ENCODE measurements at places on chromosomes 16 and 17.

DNA sequence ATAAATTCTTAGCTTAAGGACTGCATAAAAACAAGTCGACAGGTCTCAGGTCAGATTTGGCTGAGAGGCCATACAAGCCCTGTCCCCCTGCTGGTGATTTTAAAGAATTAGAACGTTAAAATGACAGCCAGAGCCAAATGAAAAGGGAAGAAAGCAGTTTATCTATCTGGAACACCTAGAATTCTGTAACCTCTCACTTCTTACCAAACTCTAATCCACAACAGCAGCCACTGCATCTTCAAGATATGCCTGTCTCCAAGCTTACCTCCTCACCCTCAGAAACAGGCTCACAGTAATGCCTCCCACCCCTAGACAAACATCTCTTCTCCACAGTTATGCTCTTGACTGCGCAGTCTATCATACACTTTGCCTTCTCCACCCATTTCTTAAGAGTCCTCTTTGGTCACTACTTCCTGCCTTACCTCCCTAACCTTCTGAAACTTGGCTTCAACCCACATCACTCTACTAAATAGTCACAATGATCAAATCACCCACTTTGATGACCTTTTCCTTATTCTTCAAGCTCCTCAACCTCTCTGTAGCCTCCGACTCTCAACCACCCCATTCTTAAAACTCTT, 14.2 kb downstream of the ANKFY1 start:
- peak; percentile 11 for DNase-seq

- DNase-seq, result peak; percentile 70
Observed at GRCh38 chr16:4309833-4310266, 6.0 kb upstream of the GLIS2 start.

DNA sequence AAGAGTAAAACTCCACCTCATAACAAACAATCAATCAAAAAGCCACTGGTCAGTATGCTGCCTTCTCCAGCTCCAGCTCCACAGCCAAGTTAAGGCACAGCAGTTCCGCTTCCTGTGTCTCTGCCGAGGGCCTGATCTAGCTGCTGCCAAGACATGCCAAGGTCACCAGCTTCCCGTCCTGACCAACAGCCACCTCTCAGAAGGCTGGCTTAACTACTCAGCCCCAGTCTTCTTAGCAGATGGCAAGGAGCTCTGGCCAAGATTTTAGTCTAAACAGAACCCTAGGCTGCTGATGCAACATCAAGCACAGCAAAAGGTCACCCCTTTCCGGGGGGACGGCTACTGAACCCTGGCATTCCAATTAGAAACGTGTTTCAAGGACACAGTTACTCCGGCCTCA, 17.7 kb upstream of the MNT start:
- no peak for DNase-seq

DNA sequence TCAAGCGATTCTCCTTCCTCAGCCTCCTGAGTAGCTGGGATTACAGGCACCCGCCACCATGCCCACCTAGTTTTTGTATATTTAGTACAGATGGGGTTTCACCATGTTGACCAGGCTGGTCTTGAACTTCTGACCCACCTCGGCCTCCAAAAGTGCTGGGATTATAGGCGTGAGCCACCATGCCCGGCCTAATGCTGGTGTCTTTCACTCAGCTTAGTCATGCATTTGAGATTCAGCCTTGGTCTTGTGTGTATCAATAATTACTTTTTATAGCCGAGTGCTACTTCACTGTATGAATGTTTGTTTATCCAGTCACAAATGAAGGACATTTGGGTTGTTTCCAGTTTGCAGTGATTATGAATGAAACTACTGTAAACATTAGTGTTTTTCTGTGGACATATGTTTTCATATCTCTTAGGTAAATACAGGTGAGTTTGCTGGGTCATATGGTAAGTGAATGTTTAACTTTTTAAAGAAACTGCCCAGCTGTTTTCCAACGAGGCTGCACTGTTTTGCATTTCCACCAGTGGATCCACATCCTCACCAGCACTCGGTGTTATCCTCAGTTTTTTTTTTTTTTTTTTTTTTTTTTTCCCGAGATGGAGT, 11.0 kb upstream of the PLCG2 start:
- DNase-seq, result no peak

- no peak for DNase-seq
Observed at GRCh38 chr16:4026854-4027253, 89.4 kb downstream of the ADCY9 start.

GRCh38 chr16:3113765-3114479, 1.5 kb downstream of the ZNF205 start:
- peak; percentile 51 for DNase-seq

DNA sequence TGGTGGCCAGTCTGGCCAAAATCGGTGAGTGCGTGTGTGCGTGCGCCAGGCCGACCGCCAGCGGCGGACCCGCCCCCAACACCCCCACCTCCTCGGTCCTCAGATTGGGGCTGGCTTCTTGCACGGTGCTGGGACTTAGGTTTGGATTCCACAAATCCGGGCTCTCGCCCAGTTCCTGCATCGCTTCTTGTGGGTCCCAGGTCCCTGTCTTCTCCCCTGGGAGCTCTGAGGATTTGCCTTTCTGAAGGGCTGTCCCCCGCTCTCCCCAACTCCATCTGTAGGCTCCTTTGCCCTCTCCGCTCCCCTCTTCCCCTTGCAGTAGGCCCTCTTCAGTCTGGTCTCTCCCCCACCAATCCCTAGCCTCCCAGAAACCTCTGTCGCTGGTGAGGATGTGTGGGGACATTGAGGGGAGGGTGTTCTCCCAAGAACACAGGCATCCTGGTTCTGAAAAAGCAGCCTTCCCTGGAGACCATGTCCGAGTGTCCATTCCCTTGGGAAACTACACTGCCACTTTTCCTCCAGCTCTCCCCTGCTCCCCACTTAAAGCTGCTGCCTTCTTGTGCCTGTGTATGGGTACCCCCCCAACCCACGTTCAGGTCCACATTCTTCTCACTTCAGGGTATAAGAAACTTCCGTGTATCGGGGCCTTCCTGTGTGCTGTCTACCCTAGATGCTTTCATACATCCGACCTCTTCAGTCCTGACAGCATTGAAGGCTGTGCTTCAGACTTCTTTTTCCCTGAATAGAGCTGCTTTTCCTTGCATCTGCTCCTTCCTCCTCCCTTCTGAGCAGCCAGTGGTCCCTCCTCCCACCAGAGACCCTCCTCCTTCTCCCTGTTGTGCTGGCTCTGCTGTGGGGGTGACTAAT, 632 bp downstream of the SLC9A5 start:
- no peak for DNase-seq

GRCh38 chr17:6755281-6755680, 565 bp upstream of the XAF1 start:
- peak; percentile 25 for DNase-seq

- no peak for DNase-seq
Observed at GRCh38 chr16:29676989-29677785, 1.8 kb upstream of the QPRT start.

- peak; percentile 88 for DNase-seq
Observed at GRCh38 chr16:89217388-89218191, at the start of gene ZNF778. Gene ZNF778, plus strand, starts transcription at chr16:89217703. Its CDS starts 3,425 bp downstream, at chr16:89221128.

- no peak for DNase-seq
Observed at GRCh38 chr17:71237903-71238538, 882.8 kb upstream of the SOX9 start.

GRCh38 chr16:31105677-31106213, 2.4 kb upstream of the BCKDK start:
- peak; percentile 93 for DNase-seq

GRCh38 chr16:67571981-67572431, 9.7 kb downstream of the CTCF start:
- no peak for DNase-seq

- peak; percentile 14 for DNase-seq
Observed at GRCh38 chr17:67160791-67161190, 84.2 kb downstream of the HELZ start.

GRCh38 chr17:48294806-48295361, 135.1 kb downstream of the SKAP1 start:
- DNase-seq, result no peak

- peak; percentile 92 for DNase-seq
Observed at GRCh38 chr17:73343168-73343634, 31.4 kb upstream of the CDC42EP4 start.

DNA sequence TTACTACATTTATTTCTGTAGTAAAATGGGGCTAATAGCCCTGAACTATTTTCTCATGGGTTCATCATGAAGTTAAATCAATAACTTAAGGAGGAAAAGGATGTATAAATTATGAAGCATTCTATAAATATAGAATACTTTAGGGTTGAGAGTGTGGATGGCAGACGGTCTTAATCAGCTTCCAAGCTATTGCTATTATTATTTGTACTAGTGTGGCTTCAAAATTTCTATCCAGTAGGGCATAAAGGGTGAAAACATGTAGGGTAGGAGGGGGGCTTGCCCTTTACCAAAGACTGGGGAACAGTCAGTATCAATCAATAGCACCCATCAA, 26.4 kb upstream of the DHX8 start:
- no peak for DNase-seq

DNA sequence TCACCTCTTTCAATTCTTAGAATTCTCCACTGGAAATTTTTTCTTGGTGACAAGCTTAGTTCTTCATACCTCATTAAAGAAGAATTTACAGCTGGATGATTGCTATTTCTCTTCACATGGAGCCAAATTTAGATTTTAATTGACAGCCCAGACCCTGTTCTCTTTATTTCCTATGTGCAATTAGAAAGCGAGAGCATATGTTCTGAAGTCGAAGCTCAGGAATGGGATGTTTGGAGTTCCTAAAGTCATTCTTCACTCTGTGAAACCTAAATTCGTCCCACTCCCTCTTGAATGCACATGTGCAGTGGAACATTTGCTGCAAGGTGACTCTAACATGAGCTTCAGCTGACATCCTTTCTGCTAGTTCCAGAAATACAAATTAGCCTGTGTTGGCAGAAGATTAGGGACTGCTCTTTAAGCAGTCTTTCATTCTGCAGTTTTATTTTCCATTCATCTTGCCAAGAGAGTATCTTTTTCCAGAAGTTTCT, 129.3 kb upstream of the KCNJ16 start:
- no peak for DNase-seq

DNA sequence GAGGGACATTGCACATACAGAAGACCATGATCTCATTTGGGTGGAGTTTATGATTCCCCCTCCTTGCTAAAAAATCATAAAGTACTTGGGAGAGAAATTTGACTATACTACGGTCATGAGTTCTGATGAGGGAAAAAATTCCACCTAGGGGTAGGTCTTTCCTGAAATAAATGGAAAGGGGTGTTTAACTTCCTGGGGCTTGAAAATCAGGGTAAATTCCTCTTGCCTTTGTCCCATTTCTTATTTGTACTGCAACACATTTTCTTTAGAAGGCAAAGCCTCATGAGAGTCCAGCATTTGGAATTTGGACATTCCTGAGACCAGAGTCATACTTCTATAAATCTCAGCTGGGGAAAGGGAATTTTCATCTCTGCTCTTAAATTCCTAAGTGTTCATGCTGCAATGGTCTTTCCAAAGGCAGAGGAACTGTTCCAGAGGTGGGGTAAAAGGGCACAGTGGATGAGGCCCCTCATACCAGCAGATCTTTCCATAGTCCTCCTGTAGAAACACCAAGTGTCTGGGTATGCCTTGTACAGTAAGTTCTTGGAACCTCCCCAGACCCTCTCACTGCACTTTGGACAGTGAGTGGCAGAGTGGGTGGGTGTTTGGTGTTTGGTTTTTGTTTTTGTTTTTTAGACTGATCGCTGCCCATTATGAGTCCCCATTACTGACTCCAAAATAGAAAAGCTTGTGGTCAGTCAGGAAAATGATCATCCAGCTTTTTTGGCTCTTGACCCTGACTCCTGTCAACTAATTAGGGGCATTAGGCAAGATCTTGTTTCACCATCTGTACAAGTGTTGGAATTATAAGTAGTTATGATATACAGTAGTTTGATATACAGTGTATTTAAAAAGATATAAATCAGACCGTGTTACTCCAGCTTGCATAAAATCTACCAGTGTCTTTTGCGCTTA, 6.0 kb downstream of the LYRM1 start:
- no peak for DNase-seq

DNA sequence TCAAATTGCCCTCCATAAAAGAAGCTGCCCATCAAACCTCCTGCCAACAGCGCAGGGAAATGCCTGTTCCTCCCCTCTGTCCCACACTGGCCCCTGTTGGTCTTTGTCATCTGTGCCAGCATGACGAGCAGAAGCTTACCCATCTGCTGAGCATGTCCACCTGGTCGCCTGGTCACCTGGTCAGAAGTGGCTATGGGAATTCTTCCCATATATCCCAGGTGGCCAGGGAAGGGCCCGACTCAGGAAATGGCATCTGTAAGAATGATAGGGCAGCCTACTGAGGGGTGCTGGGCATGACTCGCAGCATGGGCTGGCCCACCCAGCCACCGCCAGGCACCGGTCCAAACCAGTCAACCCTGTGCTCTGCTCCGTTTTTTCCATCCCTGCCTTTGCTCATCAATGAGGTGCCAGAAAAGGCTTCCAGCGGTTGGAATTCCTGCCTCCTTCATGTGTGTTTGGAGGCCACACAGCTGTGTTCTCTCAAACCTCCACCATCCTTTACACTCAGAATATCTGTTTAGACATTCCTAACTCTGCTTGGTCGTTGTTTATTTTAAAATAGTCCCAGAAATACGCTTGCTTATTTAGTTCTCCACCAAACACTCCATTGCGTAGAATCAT, 145.2 kb downstream of the CLEC16A start:
- DNase-seq, result no peak

- no peak for DNase-seq
Observed at GRCh38 chr17:17814162-17815061, 22.4 kb downstream of the SREBF1 start.

GRCh38 chr17:50209472-50210239, 8.2 kb upstream of the COL1A1 start:
- peak; percentile 92 for DNase-seq

- DNase-seq, result no peak
Observed at GRCh38 chr16:12321311-12321842, 344.8 kb downstream of the SNX29 start.

DNA sequence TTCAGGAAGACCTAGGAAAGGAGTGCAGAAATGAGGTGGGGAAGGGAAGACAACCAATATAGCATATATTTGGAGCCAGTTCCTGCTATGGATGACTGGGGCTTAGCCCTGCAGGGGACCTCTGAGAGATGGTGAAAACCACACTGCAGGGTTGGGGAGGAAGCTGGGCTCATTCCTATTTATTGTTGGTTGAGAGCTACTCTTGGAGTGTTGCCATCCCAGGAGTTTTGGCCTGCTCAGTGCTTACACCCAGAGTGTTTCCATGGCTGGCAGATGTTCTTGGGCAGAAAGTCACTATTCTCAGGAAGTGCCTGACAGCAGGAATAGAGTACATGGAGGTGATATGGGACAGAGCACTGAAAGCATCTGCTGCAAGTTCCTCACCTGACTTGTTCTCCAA, 145.8 kb downstream of the SPACA3 start:
- DNase-seq, result no peak

GRCh38 chr17:5080591-5080990, 2.3 kb downstream of the ZFP3 start:
- no peak for DNase-seq

GRCh38 chr17:4949321-4950074, 1.2 kb upstream of the PFN1 start:
- DNase-seq, result peak; percentile 75

- DNase-seq, result peak; percentile 35
Observed at GRCh38 chr17:64778240-64779097, 116.4 kb upstream of the SMURF2 start.

GRCh38 chr16:71185347-71185746, 45.2 kb downstream of the HYDIN start:
- no peak for DNase-seq

- DNase-seq, result no peak
Observed at GRCh38 chr17:77869665-77870132, 88.8 kb upstream of the TNRC6C start.
